ENCODE measurements at places on chromosomes 3 and 15.

GRCh38 chr15:48644467-48644826 lies 1.1 kb downstream of the FBN1 start:
- no peak for DNase-seq

GRCh38 chr15:58886921-58887320 lies 46.6 kb downstream of the SLTM start:
- no peak for DNase-seq

DNA sequence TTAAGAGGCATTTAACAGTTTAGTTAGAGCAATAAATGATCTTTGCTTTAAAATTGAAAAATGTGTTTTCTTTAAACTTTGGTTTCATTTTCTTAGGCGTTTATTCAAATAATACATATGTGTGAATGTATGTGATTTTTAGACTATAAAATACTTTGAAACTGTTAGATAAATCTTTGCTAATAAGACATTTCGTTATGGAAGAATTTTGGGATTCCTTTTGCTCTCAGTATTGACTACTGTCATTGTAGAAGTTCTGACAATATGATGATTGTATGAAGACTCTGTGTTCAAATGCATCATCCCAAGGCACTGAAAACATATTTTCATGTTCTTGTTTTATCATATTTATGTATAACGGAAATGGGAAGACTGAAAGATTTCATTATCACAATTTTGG lies 43.8 kb upstream of the GOLGA8A start:
- DNase-seq = no peak

DNA sequence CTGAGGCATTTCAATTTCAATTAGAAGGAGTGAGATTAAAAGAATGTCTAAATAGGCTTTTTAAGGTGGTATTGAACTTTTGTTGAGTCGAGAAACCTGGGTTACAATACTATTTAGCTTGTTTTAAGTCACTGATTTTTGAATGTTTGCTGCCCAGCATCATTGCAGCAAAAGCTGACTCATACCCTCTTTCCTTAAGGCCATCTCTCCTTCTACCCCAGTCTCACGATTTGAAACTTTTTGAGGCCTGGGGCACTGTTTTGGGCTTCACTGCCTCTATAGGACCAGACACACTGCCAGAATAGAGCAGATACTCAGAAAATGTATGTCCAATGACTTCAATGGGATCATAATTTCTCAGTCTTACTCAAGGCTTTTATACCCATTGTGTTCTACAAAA lies 319.6 kb upstream of the TGFBR2 start:
- DNase-seq = no peak

GRCh38 chr3:174125267-174125824 lies 727.8 kb downstream of the NLGN1 start:
- DNase-seq = peak; percentile 4

GRCh38 chr3:82261013-82261412 lies 499.6 kb upstream of the GBE1 start:
- no peak for DNase-seq

DNA sequence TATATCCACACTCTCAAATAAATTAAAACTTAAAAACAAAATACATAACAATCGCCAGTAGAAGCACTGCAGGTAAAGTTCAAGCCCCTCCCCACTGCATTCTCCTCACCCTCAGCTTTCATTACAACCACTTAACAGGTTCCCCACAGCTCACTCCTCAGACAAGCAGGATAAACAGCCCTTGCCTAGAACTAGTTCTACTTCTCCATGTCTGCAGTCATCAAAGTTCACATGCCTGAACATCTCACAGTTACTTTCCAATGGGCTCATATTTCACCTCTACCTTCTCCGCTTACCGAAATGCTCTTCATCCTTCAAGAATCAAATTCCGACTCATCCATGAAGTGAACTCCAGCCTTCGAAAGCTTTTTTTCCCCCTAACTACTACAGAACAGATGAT lies 4.1 kb downstream of the YEATS2 start:
- no peak for DNase-seq

DNA sequence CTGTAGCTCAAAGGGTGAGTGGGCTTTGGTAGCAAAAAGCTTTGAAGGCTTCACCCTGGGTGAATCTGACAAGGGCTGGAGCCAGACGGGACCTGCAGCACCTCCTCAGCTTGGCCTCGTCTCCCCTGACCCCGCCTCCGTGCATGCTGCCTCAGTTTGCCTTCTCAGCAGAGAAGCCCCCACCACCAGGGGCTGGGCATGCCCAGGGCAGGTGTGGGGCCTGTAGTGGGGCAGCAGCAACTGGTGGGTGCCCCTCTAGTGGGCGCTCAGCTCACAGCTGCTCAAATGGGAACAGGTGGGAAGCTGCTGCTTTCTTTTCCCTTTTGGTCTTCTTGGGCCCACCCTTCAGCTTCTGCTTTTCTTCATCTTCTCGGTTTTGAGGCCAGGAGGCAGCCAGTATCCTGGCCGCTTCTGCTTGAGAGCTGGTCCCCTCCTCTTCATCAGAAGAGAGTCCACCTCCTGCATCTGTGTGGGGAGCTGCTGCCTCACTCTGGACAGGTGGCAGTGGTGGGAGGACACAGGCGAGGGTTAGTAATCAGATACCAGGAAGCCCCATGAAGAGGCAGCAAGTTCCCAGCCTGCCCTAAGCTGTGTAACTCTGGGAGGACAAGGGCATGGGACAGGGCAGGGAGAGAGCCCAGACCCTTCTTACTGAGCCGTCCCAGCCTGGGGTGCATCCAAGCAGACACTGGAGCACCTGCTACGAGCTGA lies 21.0 kb downstream of the TMEM43 start:
- DNase-seq = no peak
